CD4-positive, alpha-beta T cell treated with Interleukin-4 for 4 hours (primary cell): ENCODE measurements at places on chromosomes 7 and 10.
A peak's percentile ranks its signal among the peaks of the same experiment; 100 is the strongest.

GRCh38 chr7:1854866-1855724 lies 185.0 kb downstream of the ELFN1 start:
- no peak for DNase-seq

DNA sequence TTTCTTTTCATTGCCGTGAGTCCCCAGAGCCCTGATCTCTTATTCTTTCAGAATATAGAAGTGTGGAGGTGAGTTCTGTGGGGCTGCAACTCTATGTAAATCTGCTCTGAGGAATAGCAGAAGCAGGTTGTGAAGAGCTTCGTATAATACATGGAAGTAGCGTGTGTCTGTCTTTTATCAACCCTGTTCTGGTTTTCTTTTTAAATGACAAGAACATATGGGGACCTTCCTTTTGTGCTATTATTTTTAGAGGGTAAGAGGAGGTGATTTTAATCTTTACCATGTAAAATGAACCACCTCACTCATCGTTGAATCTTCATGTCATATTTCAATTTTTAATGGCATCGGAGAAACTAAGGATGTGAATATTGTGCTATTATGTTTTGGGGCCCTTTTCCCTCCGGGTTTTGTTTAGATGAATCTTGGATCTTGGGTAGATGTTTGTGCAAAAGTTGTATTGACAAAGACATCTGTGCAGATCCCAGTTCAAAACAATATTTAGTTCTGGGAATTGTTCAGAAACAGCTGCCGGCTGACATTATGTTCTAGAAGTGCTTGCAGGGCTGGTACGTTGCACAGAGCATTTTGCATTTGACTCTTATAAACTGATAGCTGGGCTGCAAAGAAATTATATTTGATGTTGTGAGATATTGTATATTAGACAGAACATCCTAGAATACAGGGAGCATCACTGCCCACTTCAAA lies 46.7 kb downstream of the PLXDC2 start:
- DNase-seq, result no peak

DNA sequence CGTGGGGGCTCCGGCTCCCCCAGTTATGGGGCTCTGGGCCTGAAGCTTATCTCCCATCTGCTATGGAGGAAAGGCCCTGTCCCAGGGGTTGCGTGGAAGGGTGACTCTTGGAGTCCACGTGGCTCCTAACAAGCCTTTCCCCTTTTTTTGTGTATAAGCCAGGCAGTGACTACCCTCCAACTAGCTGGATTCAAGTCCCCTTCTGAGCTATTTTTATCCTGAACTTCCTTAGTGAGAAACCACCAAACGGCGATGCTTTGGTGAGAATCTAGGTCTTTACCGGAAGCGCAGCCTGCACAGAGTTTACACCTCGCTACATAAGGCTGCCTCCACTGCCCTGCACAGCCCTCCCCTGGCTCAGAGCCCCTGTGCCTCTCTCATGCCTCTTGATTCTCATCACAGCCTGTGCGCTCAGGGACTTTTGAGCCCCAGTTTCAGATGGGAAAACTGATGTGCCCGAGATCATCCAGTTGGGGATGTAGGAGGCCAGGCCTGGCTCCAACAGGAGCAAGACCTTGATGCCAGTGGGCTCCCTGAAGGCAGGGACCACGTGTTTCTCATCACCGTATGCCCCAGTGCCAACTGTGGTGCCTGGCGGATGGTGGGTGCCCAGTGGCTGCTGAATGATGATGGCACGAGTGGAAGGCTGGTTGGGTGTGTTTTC lies 102.3 kb upstream of the PPIF start:
- peak; percentile 33 for DNase-seq

DNA sequence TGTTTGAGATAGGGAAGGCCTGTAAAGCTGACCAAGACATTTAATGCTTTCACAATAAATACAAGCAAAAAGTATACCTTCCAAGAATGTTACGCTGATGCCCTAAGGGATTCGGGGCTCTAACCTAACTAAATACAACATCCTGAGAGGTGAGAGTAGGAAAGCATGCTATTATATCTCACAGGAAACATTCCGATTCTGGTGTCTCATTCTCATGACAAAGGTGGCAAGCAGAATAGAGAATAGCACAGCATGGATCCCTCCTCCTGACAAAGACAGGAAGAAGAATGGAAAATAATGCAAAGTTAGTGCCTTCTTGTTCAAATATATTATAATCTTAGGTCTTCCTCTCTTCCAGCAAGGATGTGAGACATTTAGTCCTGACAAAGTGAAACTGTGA lies 504.3 kb downstream of the TFEC start:
- no peak for DNase-seq

DNA sequence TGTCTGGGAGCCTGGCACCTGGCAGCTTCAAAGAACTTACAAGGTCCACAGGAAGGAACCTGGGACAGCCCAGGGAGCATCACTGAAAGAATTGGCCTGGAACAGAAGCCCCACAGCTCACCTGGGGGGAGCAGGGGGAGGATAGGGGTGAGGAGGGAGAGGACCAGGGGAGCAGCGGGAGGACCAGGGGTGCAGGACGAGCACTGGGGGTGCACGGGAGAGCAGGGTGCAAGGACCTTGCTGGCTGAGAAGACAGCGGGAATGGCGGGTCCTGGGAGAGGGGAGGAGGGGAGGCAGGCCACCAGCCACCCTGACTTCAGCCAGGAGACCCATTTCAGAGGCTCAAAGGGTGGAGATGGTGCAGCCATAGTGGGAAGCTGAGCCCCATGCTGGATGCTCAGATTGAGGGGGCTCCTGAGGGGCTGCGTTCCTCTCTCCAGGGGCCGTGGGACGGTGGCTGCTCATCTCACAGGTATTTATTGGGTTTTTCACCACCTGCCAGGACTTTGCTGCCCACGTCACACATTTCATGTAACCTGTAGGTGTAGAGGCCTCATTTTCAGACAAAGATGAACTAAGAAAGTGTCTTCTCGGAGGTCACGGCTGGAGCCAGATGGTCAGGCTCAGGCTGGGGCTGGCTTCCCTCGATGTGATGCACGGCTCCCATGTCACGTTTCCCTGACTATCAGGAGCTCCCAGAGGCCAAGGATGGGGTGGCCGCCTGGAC lies 110.1 kb downstream of the WDR37 start:
- no peak for DNase-seq

GRCh38 chr7:30136743-30137485 lies 2.1 kb downstream of the MTURN start:
- no peak for DNase-seq

- DNase-seq, result peak; percentile 80
Measured at GRCh38 chr7:134710854-134711624, 64.4 kb downstream of the BPGM start.

DNA sequence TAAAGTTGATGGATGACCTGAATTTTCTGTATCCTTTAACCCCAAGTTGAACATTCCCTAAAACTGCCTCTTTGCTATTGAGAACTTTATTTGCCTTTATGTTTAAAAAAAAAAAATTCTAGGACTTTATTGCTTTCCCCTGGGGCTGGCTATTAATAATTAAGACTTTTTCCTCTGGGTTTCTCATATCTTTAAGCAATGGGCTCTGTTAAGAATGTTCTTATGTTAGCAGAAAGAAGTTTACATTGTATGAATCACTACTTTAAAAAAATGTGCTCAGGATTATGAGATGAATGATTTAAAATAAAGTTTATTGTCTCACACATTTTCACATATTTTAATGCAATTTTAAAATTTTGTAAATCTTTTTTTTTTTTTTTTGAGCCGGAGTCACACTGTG lies 19.5 kb downstream of the TAX1BP1 start:
- DNase-seq, result no peak

GRCh38 chr10:118062798-118063238 lies 16.1 kb upstream of the RAB11FIP2 start:
- DNase-seq, result no peak

DNA sequence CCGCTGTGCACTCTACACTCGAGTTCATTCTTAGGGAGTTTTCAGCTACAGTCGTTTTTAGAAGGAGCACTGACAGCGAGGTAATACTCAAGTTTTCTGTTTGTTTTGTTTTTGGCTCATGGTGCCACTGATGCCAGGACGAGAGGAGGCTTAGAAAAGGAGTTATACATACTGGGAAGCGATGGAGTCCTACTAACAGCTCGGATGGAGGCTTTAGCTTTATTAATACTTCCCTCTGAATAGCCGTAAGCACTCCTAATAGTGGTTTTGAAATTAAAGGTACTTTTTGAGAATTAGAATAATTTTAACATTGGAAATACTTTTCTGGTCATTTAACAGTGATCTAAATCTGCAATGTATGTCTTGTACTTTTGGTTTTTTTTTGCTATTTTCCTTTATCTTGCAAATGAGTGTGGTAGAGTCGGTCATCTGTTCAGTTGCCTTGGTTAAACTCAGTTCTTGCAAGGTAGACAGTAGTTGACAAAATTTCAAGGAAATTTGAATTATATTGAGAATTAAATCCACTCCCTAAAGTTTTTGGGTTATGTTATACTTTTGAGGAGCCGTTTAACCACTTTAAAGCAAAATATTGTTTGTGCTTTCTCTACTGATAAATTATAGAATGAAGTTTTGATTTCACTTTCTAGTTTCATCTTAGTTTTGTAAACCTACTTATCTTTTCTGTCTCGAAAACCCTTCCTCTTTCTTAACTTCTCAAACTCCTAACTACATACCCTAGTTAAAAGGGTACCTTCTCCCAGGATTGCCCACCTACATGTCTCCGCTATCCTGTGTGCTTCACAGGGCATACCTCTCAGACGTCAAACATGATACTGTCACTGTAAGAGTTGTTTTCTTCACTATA lies 1.5 kb downstream of the HBP1 start:
- DNase-seq, result no peak

DNA sequence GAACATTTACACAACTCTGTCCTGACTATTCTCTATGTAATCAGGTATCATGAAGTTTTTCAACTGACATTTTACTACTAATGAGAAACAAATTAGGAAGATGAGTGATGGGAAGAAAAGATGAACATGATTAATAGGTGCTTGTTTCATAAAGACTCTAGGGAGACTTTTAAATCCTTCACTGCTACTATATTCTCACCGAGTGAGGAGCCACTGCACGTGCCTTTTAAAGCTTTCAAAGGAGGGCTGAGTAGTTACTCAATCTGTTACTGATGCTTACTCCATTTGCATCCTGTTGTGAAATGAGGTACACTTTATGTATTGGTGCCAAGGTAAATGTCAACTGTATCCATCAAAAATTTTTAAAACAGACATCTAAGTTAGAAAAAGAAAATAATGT lies 1.3 kb upstream of the COMMD3 start:
- DNase-seq, result no peak

DNA sequence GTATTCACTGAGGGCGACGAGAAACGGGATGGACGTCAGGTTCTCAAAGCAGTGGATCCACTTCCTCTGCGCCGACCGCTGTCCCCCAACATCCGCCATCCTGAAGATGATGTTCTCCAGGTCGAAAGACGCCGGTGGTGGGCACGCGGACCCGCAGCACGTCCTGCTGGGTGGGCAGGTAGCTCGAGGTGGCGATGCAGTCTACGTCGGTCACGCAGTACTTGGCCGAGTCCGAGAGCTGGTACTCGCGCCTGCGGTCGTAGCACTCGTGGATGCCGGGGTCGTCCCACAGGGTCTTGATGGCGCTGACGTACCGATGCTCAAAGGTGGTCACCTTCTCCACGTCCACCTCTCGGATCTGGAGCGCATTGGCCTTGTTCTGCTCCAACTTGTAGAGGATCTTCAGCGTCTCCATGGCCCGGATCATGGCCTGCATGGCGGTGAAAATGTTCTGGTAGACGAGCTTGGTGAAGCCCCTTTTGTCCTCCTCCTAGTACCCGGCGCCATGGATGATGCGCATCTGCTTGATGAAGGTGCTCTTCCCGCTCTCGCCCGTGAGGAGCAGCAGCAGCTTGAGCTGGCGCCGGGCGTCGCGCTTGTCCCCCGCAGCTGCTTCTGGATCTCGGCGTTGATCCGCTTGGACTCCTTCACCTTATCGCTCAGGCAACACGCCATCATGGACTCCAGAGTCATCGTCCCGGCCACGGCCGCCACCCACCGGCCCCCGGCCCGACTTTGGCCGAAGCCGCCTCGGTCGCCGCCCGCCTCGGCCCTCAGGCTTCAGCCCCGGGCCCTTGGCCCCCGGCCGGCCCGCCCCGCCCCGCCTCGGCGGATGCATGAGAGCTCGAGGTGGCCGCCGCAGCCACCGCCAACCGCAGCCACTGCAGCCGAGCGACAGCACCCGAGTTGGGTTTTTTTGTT lies 122.9 kb upstream of the KCTD7 start:
- peak; percentile 19 for DNase-seq

DNA sequence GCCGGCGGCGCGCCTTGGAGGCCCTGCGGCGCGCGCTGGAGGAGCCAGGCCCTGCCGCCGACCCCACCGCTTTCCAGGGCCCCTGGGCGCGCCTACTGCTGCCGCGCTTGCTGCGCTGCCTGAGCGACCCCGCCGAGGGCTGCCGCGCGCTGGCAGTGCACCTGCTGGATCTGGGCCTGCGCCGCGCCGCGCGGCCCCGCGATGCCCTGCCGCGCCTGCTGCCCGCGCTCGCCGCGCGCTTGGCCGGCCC lies 280 bp downstream of the DNAAF5 start:
- DNase-seq, result no peak
